ENCODE measurements at places on chromosomes 13 and 19.

DNA sequence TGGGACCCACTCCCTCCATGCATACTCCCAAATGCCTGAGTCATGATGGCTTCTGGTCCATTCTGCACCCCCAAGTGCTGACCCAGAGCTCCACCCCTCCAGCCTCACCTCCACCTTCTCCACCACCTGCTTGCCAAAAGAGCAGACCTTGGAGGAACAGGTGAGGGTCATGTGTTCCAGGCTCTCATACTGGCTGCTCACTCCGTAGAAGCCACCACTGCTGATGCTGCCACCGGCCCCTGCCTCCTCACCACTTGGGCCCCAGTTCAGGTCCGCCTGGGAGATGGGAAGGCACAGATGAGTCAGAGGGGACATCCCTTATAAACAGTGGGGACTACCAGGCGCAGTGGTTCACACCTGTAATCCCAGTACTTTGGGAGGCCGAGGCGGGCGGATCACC is 7.9 kb downstream of the CD37 start:
- no peak for DNase-seq

- DNase-seq: no peak
These were observed 41.6 kb upstream of the AMER2 start for GRCh38 chr13:25213715-25214114.

DNA sequence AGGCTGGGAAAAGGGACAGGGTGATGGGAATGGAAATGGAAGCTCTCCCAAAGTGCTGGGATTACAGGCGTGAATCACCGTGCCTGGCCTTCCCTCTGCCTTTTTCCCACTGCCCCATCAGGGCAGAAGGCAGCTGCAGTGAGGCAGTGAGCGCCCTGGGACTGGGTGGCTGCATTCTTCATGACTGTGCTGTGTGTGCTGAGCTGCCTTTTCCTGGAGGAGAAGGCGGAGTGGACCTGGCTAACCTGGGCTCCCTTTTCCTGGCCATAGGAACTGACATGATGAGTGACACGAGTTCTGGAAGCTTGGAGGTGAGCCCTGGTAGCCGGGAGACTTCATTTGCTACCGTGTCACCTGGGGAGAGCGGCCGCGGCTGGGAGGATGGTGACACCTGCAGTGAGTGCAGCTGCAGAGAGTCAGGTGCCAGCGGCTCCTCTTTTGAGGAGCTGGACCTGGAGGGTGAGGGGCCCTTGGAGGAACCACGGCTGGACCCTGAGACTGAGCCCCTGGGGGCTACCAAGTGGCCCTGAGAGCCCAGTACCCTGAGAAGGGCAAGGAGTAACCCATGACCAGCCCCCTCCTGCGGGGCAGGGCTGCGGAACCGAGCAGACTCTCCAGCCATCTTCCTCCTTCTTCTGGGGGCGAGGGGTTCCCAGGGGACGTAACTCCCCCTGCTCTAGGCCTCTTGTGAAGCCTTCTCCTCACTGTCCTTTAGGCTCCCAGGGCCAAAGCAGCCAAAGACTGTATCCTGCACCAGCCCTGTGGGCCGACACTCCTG is 26.3 kb upstream of the ZNF492 start:
- no peak for DNase-seq

DNA sequence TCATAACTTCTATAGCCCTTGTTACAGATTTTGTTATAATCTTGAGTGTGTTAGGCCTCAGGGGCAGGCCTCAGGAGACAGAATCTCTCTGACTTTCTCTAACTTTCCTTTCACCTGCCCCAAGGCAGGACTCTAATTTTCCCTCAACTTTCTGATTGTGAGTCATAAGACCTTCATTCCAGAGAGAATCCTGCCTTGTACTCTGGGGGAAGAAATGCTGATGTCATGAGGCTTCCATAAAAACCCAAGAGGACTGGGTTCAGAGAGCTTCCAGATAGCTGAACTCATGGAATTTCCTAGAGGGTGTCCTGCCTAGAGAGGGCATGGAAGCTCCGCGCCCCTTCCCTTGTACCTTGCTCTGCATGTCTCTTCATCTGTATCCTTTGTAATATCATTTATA is 5.3 kb upstream of the KBTBD6 start:
- no peak for DNase-seq

- no peak for DNase-seq
These were observed 2.3 kb upstream of the RNF225 start for GRCh38 chr19:58392945-58393724.

GRCh38 chr13:32456591-32456990 is 28.7 kb upstream of the N4BP2L1 start:
- DNase-seq: no peak

- DNase-seq: no peak
These were observed 90.7 kb upstream of the STARD13 start for GRCh38 chr13:33376212-33376611.

DNA sequence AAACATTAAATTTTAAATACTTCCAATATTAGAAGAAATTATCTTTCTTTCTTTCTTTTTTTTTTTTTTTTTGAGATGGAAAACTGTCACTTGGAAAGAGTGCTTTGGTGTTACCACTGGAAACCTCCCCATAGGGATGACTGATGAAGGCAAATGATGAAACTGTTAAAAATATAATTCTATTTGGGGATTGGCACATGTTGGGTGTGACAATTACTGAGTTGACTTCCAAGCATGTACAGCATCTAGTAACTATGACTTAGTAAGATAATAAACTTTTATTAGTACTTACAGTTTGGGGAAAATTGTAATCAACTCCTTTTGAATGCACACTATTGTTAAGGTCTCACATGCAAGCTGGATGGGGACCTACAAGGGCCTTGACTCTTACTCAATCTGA is 592.5 kb downstream of the KCTD12 start:
- DNase-seq: no peak

DNA sequence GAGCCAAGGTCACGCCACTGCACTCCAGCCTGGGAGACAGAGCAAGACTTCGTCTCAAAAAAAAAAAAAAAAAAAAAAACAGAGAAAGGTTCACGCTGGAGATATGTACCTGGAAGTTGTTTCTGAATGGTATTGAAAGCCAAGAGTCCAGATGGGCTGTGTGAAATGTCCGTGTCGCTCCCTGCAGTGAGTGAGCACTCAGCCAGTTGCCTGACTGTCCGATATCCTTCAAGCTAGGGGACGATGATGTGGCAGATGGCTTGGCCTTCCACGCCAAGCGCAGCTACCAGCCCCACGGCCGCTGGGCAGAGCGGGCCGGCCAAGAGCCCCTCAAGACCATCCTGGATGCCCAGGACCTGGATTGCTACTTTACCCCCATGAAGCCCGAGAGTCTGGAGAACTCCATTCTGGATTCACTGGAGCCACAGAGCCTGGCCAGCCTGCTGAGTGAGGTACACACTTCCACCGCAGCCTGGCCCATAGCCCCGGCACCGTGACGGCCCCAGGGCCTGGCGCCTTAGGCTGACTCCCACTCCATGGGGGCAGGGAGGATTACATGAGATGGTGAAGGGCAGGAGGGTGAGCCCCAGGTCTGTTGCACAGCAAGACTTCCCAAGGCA is 11.7 kb upstream of the OVOL3 start:
- no peak for DNase-seq

GRCh38 chr19:58568453-58569130 is 4.5 kb downstream of the MZF1 start:
- DNase-seq: no peak

- no peak for DNase-seq
These were observed 452.6 kb downstream of the DIAPH3 start for GRCh38 chr13:59710996-59711701.

- no peak for DNase-seq
These were observed 621.9 kb upstream of the SPRY2 start for GRCh38 chr13:80962855-80963254.

- DNase-seq: no peak
These were observed 95.8 kb downstream of the WASF3 start for GRCh38 chr13:26653310-26653709.

DNA sequence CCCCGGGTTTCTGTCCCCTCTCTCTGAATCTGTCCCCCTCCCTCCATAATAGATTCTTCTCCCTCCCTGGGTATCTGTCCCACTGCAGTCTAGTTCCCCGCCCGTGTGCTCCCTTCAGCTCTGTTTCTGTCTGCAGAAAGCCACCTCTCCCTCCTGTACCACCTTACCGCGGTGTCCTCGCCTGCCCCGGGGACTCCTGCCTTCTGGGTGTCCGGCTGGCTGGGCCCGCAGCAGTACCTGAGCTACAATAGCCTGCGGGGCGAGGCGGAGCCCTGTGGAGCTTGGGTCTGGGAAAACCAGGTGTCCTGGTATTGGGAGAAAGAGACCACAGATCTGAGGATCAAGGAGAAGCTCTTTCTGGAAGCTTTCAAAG is 1.3 kb downstream of the FCGRT start:
- DNase-seq: no peak

DNA sequence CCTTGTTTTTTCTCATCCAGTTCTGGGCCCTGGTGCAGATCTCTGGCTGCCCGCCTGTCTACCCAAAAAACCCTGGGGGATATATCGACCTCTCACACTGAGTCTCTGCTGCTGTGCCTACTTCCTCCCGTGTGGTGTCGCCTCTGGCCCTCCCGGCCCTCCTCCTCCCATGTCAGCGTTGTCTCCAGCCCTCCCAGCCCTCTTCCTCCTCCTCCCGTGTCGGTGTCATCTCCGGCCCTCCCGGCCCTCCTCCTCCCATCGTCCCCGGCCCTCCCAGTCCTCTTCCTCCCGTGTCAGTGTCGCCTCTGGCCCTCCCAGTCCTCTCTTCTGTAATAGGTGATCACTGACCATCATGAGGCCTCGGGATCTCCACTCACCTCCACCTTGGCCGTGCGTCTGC is 81.8 kb downstream of the GPR12 start:
- no peak for DNase-seq

GRCh38 chr19:8127311-8127710 is 22.1 kb downstream of the FBN3 start:
- DNase-seq: no peak

- DNase-seq: no peak
These were observed 210.9 kb downstream of the GPC5 start for GRCh38 chr13:91609353-91609752.

- DNase-seq: no peak
These were observed 27.4 kb downstream of the LATS2 start for GRCh38 chr13:21033856-21034602.

DNA sequence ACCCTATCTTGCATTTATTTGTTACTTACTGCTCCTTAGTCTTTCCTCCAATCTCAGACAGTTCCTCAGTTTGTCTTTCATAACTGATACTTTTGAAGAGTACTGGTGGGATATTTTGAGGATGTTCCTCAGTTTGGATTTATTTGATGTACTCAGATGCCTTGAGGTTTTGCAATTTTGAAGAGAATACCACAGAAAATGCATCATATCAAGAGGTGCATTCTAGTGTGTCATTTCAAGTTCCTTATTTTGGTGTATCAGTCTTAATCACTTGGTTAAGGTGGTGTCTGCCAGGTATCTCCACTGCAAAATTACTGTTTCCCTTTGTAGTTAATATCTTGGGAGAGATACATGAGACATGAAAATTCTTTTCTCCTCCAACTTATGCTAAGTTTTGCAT is 75.1 kb downstream of the URI1 start:
- no peak for DNase-seq

- no peak for DNase-seq
These were observed 309.6 kb upstream of the TMTC4 start for GRCh38 chr13:100984085-100984705.

DNA sequence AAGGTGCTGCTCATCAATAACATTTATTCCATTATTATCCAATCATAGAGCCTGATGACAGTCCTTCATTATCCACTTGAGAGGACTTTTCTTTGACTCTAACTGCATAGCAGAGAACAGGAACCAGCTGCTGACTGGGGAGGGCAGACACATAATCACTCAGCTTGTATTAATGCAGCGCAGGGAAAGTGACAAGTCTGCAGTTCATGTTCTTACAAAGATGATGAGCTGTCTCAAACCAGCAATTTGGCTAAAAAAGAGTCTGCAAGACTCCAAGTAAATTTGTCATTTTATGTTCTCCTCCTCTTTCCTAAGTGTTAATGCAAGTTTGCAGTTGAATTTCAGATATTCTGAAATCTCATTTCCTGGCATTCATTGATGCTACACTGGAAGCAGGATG is 40.0 kb upstream of the CBY2 start:
- DNase-seq: no peak

- peak; percentile 78 for DNase-seq
These were observed 18.5 kb downstream of the LYPD3 start for GRCh38 chr19:43446746-43447489.

- DNase-seq: no peak
These were observed 142.4 kb downstream of the MYCBP2 start for GRCh38 chr13:77184455-77184854.

GRCh38 chr19:51531349-51532315 is at the start of gene SIGLEC6:
Gene SIGLEC6, minus strand, starts transcription at chr19:51531670. Its CDS starts 22 bp downstream, at chr19:51531648.
- no peak for DNase-seq

DNA sequence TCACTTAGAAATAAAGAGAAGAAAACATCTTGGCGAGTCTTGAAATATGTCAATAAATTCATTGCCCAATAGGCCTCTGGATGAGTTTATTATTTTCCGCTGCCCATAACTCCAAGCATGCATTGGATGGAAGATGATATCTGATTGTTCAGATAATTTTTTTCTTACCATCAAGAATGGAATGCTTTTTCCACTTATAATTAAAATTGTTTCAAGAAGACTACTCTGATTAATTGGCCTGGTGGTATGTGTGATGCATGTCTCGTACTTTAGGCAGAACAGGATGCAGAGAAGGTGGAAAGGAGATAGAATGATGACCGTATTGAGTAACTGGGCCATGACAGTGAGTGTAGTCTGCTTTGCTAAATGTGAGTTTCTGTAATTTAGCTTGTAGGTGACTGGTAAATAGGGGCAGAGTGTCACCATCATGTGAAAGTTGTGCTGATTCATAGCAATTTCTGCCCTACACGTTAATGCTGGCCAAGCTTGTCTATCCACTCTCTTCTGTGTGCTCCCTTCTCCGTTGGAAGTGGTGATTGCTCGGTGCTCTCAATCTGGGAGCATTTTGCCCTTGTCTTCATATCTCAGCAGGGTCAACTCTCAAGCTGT is 13.5 kb upstream of the SPATA13 start:
- no peak for DNase-seq

GRCh38 chr19:32208060-32208459 is 137.3 kb upstream of the ZNF507 start:
- no peak for DNase-seq

DNA sequence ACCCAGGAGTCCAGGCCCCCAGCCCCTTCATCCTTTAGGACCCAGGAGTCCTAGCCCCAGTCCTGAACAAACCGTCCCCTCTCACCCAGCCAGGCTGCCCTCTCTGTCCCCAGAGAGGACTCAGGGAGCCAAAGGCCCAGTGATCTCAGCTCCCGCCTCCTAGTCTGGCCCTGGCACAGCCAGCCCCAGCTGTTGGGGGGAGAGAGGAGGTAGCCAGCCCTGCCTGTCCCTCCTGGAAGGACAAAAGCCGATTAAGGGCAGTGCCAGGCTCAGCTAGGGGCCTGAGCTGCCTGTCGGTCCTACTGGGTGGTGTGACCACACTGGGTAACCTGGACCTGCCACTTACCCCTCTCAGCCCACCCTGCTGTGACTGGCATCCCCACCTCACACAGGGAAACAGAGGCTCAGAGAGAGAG is 14.5 kb downstream of the LIPE start:
- no peak for DNase-seq

GRCh38 chr13:92158346-92158745 is 759.9 kb downstream of the GPC5 start:
- DNase-seq: no peak
